ENCODE measurements at places on chromosomes 6 and 20. TPM values are rescaled to one million over a fixed set of nuclear protein-coding genes. Genes with fewer than 3 reads are reported as not detected.

DNA sequence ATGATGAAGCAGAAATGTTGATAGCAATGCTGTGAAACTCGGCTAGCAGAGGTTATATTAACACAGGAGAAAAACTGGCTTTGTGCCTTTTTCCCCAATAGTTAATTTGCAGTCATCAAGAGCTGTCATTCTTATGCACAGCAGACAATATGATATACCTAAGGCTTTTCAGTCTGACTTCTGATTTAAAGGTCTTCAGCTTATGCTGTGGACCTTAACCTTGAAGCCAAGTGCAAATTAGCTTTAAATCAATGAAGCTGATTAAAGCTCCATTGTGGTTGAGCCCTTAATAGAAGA lies 171.6 kb upstream of the ID4 start:
- no peak for DNase-seq

DNA sequence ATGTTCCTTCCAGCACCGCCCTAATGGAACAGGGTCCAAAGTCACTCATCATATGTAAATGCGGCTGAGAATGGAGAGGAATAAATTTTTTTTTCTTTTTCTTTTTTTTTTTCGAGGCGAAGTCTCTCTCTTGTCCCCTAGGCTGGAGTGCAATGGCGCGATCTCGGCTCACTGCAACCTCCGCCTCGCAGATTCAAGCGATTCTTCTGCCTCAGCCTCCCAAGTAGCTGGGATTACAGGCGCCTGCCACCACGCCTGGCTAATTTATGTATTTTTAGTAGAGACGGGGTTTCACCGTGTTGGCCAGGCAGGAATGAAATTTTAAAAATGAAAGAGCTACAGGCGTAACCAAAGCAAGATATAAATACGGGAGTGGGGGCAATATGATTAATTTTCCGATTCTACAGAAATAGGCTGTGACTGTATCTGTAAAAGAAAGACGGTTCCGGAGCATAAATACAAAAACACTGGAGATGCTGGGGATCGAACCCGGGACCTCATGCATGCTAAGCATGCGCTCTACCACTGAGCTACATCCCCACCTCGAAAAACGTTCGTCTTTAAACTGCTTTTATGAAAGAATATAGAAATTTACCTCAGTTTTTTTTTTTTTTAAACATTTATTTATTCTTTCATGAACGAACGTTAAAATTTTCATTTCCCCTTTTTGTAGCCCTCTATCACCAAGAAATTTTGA lies 132.2 kb downstream of the GPX5 start:
- DNase-seq = peak; percentile 5

DNA sequence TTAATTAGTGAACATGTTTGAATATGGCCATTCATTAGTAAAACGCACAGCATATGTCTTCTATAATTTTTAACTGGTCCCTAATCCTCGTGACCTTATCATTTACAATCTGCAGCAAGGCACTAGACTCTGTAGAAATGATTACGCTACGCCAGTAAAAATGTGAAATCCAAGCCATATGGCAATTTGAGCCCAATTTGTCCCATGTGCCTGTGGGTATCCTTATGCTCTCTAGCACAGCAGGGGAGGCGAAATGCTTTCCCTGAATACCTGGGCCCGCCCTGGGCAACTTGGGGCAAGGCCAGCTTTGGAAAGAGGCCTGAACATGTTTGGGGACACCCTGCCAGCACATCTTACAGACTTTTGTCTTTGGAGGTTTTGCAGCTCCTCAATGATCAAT lies 122.7 kb upstream of the AGPAT4 start:
- no peak for DNase-seq

- no peak for DNase-seq
Observed at GRCh38 chr6:43465948-43466347, 10.6 kb upstream of the DLK2 start.

DNA sequence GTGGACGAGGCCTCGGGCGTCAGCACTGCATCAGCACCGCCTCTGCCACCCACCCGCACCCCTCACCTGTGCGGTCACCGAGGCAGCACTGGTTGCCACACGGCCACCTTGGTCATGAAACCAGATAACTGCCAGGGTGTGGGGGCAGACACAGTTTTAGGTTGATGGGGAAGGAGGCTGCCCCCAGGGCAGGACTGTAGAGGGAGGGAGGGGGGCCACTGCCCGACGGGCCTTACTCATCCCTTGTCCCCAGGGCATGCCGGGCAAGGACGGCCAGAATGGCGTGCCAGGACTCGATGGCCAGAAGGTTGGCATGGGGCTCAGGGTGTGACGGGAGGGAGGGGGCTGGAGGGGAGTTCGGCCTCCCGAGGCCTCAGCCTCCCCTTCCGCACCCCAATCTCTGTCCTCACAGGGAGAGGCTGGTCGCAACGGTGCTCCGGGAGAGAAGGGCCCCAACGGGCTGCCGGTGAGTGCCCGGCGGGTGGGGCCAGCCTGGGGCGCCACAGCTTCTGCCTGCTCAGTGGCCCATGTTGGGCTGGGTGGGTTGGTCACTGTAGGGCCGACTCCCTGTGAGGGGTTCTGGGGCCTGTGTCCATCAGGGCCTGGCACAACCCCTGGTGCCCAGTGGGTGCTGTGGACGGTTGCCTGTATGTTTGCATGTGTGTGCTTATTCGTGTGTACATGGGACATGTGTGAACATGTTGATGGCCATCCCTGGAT lies 11.8 kb downstream of the COL9A3 start:
- no peak for DNase-seq

Gene MUC22
- polyA plus RNA-seq = not detected

GRCh38 chr6:116595247-116595646 lies 21.0 kb upstream of the RSPH4A start:
- DNase-seq = no peak

DNA sequence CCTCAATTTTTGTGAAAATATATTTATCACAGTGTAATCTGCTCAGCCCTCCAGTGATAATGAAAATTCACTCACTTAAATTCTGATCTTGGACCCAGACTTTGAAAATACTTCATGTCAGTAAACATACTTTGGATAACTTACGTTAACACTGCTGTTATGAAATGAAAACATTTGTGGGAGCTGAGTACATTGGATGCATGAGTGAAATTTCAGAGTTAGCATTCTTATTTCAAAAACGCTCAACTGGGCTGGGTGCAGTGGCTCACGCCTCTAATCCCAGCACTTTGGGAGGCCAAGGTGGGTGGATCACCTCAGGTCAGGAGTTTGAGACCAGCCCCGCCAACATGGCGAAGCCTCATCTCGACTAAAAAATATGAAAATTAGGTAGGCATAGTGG lies 196.4 kb downstream of the UTRN start:
- DNase-seq = no peak
